H7 (cell line): ENCODE measurements at places on chromosomes 1 and 21.

DNA sequence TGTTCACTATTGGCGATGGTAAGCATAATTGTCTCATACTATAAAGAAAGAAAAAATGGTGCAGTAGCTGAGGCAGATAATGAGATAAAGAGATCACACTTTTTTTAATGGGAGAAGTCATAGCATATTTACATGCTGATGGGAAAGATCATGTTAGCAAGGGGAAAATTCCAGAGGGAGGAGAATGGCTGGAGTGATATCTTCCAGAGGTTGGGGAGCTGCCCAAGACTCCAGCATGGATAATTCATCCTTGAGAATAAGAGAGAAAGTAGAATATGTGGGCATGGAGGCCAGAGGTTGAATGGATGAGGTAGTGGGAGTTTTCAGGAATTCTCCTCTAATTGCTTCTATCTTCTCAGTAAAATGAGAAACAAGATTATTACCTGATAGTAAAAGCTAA is 45.8 kb upstream of the RGS1 start:
- DNase-seq: no peak

GRCh38 chr1:187691439-187691838 is 862.7 kb downstream of the PLA2G4A start:
- DNase-seq: no peak

GRCh38 chr1:57770772-57771171 is 346.9 kb upstream of the DAB1 start:
- DNase-seq: peak; percentile 8

DNA sequence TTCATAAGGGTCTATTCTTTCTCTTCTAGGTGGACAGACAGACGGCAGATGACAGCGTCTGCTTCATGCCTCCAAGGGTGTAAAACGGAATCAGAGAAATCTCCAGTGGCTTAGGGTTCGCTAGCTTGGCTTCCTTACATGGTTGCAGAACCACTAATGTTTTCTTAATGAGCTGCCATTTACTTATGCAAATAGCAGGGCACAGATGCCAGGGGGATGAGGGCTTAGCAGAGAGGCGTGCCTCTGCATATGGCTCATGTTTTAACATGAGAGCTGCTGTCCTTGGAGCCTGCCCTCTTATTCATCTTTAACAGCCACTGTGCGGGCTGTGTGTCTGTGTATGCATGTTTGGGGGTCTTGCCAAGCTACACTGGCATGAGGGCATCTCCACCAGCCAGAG is 119.6 kb downstream of the IER5 start:
- no peak for DNase-seq

- DNase-seq: no peak
These were observed 75.4 kb downstream of the DPT start for GRCh38 chr1:168653567-168653966.

DNA sequence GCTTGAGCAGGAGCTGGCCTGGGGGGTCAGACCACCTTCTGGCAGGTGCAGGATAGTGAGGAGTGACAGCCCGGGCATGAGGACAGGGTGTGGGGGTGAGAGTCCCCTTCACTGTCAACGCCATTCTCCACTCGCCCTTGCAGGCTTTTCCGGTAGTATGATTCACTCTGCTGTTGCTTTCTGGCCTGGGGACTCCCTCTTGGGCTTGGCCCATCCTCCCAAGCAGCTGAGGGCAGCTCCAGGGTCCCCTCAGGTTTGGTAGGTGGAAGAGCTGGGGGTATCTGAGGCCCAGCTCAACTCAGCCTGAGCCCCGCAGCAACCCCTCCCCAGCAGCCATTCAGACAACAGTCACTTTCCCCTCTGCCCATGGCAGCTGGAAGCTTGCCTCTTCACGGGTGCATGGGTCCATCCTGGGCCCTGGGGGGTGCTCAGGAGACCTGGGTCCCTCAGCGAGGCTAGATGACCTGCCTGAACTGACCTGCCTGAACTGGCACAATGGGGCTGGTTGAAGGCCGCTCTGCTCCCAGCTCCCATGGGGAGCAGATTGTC is 1.3 kb downstream of the CLDN19 start:
- peak; percentile 43 for DNase-seq

DNA sequence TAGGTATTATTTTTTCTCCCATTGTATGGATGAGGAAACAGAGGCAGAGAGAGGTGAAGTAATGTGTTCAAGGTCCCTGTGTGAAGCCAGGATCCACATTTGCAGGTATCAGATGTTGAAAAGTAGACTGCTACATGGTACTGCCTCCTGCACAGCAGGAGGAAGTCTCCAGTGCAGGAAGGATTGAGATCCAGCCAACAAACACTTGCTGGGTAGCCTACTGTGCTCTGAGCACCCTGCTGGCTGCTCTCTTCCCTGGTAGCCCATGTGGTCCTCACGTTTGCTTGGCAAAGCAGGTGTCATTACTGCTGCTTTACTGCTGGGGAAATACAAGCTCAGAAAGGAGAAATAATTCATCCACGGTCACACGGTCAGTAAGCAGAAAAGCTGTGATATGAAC is 21.3 kb upstream of the GRIK3 start:
- no peak for DNase-seq

- DNase-seq: no peak
These were observed 40.6 kb downstream of the HNRNPR start for GRCh38 chr1:23303524-23303923.

- DNase-seq: no peak
These were observed 221.5 kb downstream of the RERE start for GRCh38 chr1:8595941-8596340.

GRCh38 chr1:180930687-180931086 is 18.0 kb downstream of the KIAA1614 start:
- DNase-seq: no peak

DNA sequence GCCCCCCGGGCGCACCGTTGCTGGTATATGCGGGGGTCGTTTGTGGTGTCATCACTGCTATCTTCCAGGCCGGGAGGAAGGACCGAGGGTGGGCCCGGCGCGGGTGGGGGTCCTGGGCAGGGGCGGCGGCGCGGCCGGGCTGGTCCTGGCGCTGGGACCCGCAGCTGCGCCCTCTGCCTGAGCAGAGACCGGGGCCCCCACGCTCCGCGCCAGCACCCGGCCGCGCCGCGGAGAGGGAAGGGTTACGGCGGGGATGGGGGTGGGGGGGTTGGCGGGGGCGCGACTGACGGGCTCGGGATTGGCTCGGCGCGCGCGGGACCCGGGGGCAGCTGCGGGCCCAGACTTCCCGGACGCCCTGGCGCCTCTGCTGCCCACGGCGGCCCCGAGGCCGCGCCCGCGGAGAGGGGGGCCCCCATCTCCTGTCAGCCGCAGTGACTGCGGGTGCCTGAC is 13.8 kb upstream of the SAMD11 start:
- DNase-seq: peak; percentile 60

- DNase-seq: no peak
These were observed 65.3 kb downstream of the TENT5C start for GRCh38 chr1:117670976-117671780.

- peak; percentile 79 for DNase-seq
These were observed 57.3 kb downstream of the SLC37A1 start for GRCh38 chr21:42570841-42571387.

GRCh38 chr1:88168126-88168525 is 515.9 kb upstream of the PKN2 start:
- DNase-seq: no peak

GRCh38 chr21:38983560-38983959 is 177.8 kb downstream of the ETS2 start:
- no peak for DNase-seq

DNA sequence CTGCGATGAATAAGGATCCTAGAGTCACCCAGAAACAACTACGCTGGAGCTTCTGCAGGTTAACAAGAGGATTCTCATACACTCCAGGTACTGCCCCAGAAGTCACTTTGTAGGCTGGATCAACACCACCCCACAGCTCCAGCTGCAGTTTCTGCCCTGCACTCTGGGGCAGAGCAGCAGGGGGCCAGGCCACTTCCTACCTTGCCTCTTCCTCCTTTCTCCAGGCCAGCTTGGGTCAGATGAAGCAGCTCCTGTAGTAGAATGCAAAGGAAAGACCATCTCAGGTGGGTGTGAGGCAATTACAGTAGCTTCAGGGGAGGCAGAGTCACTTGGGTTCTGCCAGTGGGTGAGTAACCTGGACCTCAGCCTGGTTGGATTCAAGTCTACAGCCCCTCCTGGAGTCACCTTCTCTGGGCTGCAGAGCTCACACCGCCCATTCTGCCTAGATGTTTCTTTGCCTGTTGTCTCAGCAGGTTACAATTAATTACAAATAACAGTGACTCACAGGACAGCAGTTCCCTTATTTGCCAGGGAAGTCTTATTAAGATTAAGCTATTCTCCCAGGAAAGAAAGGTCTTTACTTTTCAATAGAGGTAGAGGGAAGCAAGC is 24.4 kb upstream of the BCAR3 start:
- DNase-seq: no peak
